ENCODE measurements at places on chromosomes 16 and 17.

- DNase-seq: no peak
Observed at GRCh38 chr16:64540434-64540833, 581.4 kb downstream of the CDH11 start.

- no peak for DNase-seq
Observed at GRCh38 chr17:47916489-47917208, 20.6 kb downstream of the SP2 start.

DNA sequence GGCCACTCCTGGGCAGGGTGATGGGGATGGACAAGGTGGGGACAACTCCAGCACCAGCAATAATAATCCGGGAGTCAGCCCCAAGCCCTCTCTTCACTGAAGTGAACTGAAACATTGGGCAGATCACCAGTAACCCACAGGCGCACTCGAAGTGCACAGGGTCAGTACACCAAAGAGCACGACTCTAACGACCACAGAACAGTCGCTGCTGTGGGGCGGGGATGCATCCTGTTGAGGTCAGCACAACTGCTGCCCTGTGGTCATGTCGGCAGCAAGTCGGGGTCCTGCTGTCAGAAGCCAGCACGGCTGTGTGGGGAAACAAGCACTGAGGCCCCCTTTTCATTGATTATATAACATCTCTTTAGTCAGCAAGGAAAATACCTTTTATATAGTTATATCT lies 14.6 kb downstream of the DNASE1 start:
- DNase-seq: no peak

DNA sequence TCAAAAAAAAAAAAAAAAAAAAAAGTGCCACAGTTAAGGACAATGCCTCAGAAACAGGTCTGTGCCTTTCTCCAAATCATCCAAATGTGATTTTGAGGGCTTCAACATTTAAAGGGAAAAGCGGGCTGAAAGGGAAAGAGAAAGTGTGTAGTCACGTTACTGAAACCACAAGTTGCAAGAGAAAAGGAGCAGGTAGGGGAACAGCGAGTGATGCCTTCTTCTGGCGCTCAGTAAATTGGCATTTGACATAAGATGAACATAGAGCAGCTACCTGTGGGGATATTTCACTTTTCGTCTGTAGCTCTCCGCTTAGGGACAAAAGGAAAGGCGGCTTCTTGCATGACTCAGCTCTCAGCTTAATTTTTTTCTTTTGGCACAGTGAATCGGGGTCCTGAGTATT lies 11.1 kb downstream of the CMTM2 start:
- no peak for DNase-seq

DNA sequence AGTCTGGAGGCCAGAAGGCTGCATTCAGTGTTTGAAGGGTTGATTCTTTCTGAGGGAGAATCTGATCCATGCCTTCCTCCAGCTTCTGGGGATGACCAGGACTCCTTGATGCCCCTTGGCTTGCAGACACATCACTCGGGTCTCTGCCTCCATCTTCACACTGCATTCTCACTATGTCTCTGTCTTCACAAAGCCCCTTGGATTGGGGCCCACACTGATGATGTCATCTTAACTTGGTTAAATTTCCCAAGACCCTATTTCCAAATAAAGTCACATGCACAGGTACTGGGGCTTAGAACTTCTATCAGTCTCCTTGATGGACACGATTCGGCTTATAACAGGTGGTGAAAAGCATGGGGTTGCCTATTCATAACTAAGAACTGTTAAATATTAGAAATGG lies 112.1 kb upstream of the MYOCD start:
- no peak for DNase-seq

GRCh38 chr16:56915336-56916119 lies 16.4 kb upstream of the HERPUD1 start:
- peak; percentile 34 for DNase-seq

DNA sequence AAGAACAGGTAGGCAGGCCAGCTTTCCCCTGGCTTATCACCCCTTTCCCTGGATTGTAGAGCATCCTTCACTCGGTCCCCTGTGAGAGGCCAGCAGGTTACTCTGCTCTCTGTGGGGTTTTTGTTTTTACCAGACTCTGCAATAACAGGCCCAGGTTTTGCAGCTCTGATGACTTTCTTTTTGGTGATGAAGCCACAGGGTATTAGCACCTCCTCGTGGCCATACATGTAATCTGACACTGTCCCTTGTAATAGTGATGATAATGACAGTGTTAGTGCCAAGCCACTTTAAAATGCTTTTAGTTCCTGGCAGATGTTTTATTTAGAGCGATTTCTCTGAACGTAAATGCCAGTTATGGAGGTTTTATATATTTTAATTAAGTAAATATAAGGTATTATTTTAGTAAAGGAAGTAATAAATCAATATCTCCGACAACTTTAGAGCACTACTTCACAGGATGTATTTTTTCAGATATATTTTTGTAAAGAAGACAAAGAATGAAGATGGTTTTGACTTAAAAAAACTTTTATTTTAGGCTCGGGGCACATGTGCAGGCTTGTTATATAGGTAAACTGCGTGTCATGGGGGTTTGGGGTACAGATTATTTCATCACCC lies 38.0 kb upstream of the CPHXL start:
- peak; percentile 45 for DNase-seq

GRCh38 chr17:41308251-41308917 lies 725 bp downstream of the KRTAP16-1 start:
- peak; percentile 94 for DNase-seq

- DNase-seq: no peak
Observed at GRCh38 chr17:60174035-60174434, 24.3 kb downstream of the CA4 start.

- DNase-seq: peak; percentile 87
Observed at GRCh38 chr16:67917852-67918236, 13.8 kb downstream of the CTRL start.

DNA sequence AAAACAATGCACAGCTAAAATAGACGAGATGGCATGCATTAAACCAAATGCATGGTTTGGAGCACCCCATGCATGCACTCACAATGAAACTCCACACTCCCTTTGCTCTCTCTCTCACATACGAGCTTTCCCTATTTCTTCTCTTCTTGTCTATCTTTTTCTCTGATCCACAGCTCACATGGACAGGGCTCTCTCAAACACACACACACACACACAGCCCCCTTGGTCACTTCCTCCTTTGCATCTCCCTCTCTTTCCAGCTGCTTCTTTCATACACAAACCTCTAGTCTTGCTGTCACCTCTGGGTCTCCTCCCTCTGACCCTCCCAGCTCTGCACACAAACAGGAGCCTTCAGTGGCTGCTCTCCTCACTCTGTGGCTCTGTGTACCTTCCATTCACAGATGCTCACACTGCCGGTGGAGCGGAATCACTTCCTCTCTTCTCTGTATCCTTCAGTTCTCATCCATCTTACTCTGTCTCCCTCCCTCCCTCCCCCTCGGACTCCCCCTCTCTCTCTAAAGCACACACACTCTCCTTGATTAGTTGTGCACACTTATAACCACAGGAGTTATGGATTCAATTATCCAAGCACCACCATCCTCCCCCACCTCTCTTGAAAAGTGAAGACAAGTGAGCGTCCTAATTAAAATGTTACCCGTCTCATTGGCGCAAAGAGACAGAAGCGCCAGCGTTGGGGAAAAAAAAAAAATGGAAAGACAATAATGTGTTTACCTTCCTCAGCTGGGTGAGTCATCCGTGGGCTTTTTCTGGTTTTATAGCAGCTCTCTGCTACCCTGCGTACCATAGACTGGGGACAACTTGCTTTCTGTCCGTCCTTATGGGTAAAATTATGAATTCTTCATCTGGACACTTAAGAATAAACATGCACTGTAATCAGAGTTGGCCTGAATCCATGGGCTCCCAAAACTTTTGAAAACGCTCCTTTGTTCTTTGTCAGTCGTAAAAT lies 90.8 kb downstream of the SHISA6 start:
- no peak for DNase-seq

Data from LHCN-M2 (cell line).